ENCODE measurements at places on chromosomes 1 and 21.

- peak; percentile 21 for DNase-seq
Observed at GRCh38 chr21:32393677-32394001, 827 bp upstream of the URB1 start.

DNA sequence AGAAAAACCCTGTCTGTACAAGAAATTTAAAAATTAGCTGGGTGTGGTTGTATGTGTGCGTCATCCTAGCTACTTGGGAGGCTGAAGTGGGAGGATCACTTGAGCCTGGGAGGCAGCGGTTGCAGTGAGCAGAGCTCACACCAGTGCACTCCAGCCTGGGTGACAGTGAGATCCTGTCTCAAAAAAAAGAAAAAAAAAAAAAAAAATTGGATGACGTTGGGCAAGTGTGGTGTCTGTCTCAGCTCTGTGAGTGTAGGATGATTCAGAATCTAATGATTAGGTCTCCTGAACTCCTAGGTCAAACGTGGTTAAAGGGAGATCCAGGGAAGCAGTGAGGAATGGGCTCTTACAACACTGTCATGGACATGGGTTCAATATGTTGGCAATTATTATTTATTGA lies 435.9 kb downstream of the KIF26B start:
- DNase-seq = no peak

DNA sequence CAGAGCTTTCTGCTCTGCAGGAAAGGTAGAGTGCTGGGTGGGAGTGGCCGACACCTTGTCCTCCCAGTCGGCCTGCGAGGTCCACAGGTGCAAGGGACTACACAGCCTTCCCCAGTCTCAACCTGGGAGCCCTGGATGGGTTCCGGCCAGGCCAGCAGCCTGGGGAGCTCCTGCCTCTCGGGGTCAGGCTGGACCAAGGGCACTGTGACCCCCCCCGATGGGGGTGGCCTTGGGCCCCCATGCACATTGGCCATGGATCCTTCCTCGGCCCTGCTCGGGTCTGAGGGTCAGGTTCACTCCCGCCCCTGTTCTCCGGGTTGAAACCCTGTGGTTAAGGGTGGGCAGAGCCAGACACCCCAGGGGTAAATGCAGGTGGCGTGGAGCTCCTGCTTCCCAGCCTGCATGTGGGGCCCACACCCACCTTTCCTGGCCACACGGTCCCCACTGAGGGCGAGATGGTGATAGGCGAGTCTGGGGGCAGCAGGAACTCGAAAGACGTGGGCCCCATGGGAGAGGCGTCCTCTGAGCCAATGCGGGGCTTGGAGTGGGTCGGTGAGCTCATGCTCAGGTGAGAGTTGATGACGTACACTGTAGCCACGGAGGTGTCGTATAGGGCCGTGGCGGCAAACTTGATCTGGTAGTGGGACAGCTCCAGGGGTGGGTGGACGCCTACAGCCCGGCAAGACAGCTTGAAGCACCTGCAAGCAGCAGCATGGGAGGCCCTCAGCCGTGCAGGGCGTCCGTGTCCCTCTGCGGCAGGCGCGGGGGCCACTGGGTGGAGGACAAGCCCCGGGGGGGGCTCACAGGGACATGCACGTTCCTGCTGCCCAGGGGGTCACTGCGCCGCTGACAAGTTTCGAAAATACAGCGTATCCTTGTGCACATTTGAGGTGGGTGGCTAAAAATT lies 10.8 kb upstream of the TMEM52 start:
- DNase-seq = no peak

DNA sequence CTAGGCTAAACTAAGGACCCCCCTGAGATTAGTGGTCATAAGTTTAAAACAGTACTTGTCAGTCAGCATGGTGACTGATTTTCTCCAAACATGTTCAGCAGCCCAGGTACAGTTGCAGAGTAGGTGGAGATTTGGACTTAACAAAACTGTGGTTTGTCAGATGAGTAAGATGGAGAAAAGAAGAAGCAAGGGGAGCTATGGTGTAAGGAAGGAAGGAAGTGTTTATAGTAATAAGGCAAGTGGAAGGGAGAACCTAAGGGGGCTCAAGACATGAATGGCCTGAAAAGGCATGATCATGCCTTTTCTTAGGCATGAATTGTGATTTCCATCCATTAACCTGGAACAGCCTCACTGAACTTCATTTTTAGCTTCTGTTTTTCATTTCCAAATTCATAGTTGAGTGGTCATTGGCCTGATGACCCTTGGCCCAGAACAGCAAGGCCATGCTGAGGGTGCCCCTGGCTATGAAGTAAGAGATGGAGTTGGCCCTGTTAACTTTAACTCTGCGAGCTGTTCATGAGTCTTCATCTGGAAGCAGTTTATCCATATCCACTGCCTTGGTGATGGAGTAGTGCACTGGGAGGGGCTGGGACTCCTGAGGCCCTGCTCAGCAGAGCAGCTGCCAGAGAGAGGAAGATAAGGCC lies 60.7 kb downstream of the LRRC8D start:
- DNase-seq = peak; percentile 15

GRCh38 chr1:156115514-156116374 lies 1.2 kb downstream of the LMNA start:
- DNase-seq = no peak

DNA sequence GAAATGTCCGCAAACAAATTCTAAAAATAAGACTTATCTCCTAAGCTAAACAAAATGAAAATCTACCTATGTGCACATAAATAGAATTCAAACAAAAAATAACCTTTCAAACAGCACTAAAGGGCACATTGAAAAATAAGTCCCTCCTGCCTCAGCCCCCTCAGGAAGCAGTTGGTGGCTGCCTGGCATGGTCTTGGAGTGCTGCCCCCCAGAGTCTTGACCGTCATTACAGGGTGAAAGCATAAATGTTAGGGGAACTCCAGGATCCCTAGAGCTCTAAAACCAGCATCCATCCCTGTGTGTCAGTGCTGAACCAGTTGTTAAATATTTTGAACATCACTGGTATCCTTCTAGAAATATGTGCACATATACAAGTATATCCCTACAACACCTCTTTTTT lies 6.5 kb upstream of the NPL start:
- DNase-seq = no peak

Data from SIG-M5 (cell line).